ENCODE measurements at places on chromosomes 1 and 21. TPM values are rescaled to one million over a fixed set of nuclear protein-coding genes. Genes with fewer than 3 reads are reported as not detected.

DNA sequence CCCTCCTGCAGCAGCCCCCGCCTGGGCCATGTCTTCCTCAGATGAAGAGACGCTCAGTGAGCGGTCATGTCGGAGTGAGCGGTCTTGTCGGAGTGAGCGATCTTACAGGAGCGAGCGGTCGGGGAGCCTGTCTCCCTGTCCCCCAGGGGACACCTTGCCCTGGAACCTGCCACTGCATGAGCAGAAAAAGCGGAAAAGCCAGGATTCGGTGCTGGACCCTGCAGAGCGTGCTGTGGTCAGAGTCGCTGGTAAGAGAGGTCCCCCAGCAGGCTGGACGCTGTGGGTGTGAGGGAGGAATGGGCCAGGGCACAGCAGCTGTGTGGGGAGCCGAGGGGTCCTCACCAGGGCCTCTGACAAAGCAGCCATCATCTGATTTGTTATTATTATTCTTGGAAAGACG is 58.0 kb downstream of the NDUFS5 start:
- peak; percentile 30 for DNase-seq

DNA sequence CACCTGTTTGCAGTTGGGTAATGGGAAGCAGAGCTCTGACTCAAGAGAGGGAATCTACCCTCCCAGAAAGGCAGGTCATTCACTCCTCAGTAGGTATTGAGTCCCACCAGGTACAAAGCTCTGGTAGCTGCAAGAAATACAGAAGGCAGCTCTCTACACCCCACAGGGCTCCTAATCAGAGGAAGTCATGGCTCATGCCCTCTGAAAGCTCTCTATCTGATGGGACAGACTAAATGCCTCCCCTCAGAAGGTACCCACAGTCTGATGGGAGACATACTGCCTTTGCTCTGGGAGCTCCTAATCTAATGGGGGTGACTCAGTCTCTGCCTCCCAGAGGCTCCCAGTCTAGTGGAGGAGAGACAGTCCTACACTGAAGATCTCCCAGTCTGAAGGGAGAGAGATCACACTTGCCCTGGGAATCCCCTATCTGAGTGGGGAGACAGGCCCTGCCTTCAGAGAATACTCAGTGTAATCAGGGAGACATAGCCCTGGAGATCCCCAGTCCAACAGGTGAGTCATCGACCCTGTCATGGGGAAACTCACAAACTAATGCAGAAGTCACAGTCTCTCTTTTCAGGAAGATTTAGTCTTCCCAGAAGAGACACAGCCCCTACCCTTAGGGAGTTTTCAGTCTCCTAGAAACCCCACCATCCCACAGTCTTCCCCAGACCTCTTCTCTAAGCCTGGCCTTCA is 23.7 kb downstream of the CAMK1G start:
- DNase-seq, result no peak

- no peak for DNase-seq
Observed at GRCh38 chr1:242184955-242185354, 186.1 kb upstream of the MAP1LC3C start.

Gene TMOD4
- not detected for total RNA-seq

Gene RALGPS2
- total RNA-seq, result 103 TPM
